ENCODE measurements at places on chromosomes 13 and 19. TPM values are rescaled to one million over a fixed set of nuclear protein-coding genes. Genes with fewer than 3 reads are reported as not detected.

The LYPD5 gene
- total RNA-seq, result not detected

The CALR gene
- total RNA-seq, result 1,463 TPM

The SMIM44 gene
- total RNA-seq, result not detected

The ZNF442 gene
- 0.72 TPM for total RNA-seq

- DNase-seq, result no peak
Observed at GRCh38 chr19:35194012-35194984, 34.2 kb downstream of the FAM187B start.

GRCh38 chr19:7815325-7815724, 14.7 kb upstream of the EVI5L start:
- no peak for DNase-seq

GRCh38 chr13:22599156-22599555, 581.6 kb upstream of the SGCG start:
- DNase-seq, result no peak

GRCh38 chr13:26255115-26255514, 1.2 kb downstream of the CDK8 start:
- DNase-seq, result no peak

DNA sequence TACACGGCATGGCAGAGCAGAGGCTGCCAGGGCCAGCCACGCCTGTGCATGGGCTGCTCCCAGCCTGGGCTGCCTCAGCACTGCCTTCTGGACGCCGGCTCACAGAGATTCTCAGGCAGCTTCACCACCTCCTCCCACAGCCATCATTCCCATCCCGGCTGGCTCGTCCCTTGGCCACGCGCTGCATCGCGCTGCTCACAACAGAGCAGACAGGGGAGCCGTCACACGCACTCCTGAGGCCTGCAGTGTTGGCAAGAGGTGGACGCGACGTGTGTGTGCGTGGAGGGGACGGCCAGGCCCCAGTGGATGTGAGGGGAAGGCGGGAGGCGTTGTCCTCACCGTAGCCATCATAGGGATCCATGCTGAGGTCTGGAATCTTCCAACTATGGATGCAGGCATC, 7.6 kb upstream of the PRKD2 start:
- DNase-seq, result no peak

GRCh38 chr19:29643361-29643935, 21.8 kb upstream of the PLEKHF1 start:
- no peak for DNase-seq

DNA sequence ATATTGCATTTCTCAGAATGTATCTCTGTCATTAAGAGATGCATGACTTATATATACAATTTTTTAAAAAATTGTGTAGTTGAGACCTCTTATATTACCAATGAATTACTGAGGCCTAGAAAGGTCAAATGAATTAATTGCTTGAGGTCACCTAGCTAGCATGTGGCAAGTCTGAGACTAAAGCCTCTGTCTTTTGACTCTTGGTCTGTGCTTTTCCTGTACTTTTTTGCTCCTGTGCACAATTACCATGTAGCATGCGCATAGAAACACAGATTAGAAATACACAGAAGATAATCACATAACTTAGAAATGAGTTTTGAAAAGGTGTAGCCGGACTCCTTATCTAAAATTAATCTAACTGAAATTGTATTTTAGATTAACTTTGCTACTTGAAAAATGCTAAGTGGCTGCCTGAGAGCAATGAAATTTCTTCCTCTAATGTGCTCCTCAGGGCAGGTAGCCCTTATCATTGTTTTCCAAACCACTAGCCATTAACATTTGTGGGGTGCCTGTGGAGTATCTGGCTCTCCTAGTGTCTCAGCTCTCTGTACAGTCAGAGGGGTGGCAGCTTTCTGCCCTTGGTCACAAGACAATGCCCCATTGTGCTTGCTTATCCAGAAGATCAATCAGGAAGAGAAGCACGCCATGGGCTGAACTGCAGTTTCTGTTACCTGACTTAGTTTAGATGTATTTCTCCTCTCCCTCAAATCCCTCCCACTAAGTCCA, 119.6 kb downstream of the RFC3 start:
- DNase-seq, result no peak
